ENCODE measurements at places on chromosomes 1 and 21.

- peak; percentile 90 for DNase-seq
Observed at GRCh38 chr1:31605908-31606427, 11.5 kb upstream of the HCRTR1 start.

DNA sequence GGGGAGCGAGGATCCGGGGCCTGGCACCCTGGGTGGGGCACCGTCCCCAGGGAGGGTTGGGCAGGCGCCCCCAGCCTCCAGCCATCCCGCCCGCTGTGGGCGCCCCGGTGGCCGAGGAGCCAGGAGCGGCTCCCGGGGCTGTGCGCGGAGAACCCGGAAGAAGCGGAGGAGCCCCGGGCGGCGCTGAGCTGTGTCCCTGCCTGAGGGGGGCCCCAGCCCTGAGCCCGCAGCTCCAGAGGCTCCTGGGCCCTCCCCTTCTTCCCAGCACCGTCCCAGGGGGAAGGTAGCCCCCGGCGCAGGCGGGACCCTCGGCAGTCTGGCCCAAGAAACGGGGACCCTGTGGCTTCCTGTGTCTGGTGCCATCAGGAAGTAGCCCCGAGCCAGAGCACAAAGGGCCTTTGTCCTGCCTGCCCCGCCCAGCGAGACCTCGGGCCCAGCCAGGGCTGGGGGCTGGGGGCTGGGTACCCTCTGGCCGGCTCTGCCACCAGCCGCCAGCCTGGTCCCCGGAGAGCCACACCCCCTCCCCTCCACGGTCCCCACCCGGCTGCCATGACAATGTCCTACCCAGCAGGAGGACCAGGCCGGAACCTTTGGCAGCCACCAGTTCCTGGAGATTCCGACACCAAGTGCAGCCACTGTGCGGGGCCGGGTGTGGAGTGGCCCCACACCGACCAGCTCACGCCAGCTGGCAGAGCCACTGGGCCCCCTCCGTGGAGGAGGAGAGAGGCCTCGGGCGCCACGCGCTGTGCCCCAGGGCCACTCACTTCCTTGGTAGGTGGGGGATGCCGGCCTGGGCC is 15.6 kb upstream of the TTLL10 start:
- peak; percentile 11 for DNase-seq

DNA sequence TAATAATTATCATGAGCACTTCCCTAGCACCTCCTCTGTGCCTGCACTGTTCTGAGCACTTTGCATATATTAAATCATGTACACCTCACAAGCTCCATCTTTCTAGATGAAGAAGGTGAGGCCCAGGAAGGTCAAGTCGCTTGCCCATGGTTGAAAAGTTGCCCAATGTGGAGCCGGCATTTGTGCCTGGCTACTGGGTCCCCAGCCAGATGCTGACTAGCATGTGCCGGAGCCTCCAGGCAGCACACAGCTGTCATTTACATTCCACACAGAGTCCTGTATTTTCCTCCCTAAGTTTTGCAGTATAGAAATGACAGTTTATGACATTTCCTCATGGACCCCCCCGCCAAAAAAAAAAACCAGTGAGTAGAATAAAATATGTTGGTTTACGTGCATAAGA is 94.3 kb downstream of the BCAR3 start:
- DNase-seq = no peak

GRCh38 chr1:185650602-185651230 is 83.5 kb upstream of the HMCN1 start:
- no peak for DNase-seq

DNA sequence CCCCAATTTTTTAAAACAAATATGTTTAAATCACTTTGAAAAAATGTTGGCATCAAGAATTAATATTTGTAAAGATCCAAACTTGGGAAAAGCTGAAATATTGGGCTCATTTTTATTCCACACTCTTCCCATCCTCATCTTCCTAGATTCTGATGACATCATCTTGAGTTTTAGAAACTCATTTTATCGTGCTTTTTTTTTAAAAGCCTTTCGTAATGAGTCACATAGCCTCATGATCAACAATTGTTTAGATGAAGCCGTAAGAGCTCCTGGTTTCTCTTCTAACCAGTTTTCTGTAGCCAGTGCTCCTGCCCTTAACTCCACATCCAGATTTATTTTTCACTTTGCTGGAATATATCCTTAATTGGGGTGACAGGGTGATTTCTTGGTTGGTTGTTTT is 78.6 kb downstream of the POFUT2 start:
- peak; percentile 82 for DNase-seq

- DNase-seq = no peak
Observed at GRCh38 chr1:115086176-115086830, 3.0 kb downstream of the TSPAN2 start.

GRCh38 chr1:50661626-50662025 is 238.4 kb upstream of the DMRTA2 start:
- peak; percentile 80 for DNase-seq

DNA sequence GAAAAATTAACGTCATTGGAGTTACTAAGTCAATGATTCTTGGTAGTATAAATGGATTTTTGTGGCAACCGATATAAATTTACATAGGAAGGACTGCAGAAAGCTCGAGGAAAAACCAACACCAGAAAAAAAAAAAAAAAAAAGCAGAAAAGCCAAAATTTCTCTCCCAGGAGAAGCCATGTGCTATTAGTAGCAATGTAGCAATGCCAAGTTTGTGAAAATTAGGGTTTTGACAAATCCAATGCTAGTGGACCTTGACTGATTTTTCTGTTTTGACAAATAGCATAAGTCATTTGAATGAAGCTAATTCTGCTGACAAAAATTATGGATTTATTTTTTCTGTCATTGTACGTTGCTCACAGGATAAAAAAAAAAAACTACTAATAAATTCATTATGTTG is 1561.9 kb downstream of the MRPL39 start:
- no peak for DNase-seq

GRCh38 chr1:38153778-38154470 is 107.3 kb upstream of the POU3F1 start:
- DNase-seq = no peak

GRCh38 chr1:230381049-230381467 is 45.1 kb downstream of the PGBD5 start:
- DNase-seq = no peak

DNA sequence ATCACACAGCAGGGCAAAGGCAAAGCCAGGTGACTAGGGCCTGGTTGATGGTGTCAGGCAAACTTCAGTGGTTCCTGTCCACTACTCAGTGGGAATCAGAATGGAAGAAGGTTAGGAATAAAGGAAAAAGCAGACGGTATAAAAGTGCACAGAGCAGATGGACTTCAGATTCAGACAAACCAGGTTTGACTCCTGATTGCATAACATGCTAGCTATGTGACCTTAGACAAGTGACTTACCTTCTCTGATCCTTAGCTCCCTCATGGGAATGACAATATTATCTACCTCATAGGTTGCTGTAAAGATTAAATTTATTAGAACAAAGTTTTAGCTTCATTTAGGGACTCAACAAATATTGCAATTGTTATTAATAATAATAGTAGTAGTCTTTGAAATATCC is 4.9 kb downstream of the PAQR7 start:
- DNase-seq = no peak

GRCh38 chr1:209086486-209087192 is 496.9 kb upstream of the CAMK1G start:
- DNase-seq = peak; percentile 3

- DNase-seq = peak; percentile 65
Observed at GRCh38 chr1:186175588-186175987, 199.5 kb downstream of the TPR start.

DNA sequence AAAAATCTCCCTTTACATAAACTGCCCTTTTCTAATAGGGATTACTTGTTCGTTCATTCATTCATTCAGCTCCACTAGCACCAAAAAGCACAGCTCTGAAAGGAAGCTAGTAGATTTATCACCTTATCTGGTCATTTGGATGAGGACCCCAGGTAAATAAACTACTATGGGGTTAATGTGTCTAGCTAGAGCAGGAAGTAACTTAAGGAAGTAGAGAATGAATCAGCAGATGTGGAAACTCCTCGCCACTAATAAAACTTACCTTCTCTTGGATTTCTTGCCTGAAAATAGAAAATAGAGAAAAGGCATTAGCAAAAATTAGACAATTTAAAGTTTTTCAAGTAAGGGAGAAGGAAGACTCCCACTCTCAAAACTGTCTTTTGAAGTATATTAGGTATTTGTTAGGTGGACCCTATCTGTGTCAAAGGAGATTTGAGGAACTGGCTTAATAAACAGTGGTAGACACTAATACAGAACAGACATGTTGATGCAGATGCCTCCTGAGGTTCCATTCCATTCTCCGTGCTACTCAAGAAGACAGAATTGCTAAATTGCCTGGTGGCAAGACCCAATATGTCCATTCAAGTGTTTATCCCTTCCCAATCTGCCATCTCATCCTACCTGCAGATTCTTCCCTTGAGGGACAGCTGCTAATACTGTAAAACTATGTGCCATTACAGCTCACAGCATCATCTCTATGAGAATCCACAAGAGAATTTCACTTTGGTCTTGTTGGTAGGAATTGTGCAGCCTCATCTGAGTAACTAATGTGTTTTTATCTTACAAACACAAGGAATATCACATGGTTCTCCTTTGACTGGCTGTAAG is 14.9 kb downstream of the SELL start:
- no peak for DNase-seq

DNA sequence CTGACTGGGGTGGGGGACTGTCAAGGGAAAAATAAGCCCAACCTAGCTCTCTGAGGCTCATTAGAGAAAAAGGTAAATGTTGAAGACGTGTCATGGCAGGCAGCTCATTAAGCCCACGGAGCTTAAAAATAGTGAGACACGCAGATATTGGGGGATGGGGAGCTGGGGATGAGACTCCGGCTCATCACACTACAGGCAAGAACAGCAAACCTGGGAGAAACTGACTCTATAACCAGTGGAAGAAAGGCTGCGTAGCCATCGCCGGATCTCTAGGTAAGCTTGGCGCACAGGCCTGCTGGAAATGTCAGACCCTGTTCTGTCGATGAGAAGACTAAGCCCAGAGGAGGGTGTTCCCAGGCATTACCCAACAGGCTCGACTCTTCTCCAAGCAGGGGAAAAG is 78.0 kb downstream of the SYT2 start:
- DNase-seq = no peak

DNA sequence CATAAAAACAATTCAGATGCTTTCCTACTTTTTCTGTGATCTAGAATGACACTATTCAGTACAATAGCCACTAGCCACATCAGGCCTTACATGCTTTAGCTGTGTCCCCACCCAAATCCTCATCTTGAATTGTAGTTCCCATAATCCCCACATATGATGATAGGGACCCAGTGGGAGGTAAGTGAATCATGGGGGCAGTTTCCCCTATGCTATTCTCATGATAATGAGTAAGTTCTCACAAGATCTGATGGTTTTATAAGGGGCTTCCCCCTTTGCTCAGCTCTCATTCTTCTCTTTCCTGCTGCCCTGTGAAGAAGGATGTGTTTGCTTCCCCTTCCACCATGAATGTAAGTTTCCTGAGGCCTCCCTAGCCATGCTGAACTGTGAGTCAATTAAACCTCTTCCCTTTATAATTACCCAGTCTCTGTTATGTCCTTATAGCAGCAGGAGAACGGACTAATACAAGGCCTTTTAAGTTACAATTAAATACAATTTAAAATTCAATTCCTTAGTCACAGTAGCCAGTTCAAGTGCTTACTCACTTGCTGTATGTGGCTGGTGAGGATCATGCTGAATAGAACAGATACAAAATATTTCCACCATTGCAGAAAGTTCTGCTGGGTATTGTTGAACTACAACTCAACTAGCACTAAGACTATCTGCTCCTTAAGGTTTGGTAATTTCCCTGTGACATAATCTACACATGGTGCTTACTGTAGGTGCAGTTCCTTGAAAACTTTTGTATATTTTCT is 106.7 kb downstream of the SCMH1 start:
- DNase-seq = no peak

- no peak for DNase-seq
Observed at GRCh38 chr1:39940253-39940652, 14.7 kb upstream of the MFSD2A start.

GRCh38 chr1:203306089-203306964 is 1.0 kb downstream of the BTG2 start:
- DNase-seq = peak; percentile 70

- no peak for DNase-seq
Observed at GRCh38 chr1:175356727-175357126, 164.2 kb upstream of the KIAA0040 start.

DNA sequence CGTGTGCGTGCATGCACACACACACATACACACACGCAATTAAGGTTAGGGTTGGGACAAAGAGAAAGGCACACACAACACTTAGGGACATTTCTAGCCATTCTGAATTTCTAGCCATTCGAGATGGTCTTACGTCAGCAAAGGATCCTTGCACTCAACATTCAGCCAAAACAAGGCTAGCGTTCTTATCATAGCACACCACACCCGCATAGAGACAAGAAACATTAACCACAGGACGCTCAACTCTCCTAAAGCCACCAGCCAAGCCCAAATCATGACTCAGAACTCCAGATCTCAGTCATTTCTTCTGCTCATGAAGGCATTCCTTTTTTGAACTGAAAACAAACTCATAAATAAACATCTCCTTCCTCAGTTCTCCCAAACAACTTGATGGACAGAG is 106.8 kb downstream of the LMO4 start:
- DNase-seq = peak; percentile 44

DNA sequence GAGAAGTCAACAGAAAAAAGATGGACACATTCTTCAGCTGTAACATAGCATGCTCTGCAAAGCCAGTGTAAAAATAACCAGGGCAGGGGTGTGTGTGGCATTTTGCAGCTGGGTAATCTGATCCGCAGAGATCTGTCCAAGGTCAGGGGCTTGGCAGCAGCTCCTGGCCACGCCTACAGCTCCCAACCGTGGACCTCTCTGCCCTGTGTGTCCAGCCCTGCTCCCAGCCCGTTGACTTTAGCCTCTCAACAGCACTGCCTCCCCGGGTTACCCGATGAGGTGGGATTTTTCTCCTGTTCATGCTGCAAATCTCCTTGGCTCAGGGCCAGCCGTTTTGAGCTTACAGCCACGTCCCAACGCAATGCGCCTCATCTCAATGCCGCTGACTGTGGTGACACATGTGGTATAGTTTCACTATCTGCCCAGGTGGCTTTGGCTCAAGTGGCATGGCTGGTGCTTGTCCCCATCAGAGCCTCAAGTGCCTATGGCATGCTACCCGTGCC is 68.1 kb downstream of the VWA5B1 start:
- DNase-seq = peak; percentile 56

GRCh38 chr1:228225165-228225710 is 17.4 kb downstream of the OBSCN start:
- no peak for DNase-seq

DNA sequence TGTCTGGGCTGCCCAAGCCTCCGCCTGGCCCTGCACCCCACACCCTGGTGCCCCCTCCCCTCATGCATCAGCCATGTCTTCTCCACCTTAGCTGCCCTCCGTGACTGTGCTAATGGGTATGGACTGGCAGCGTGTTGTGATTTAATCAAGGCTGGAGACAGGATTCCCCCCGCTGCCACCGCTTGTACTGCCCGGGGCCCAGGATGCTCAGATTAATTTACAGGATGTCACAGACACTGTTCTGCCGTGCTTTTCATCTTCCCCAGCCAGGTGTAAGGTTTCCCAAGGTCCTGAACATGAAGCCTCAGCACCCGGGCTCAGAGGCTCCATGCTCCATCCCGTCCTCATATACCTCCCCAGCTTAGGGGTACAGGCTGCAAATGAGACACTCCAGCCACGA is 66.3 kb downstream of the TAS1R2 start:
- no peak for DNase-seq
